ENCODE measurements at places on chromosomes 11 and 22. TPM values are rescaled to one million over a fixed set of nuclear protein-coding genes. Genes with fewer than 3 reads are reported as not detected.

The DERL3 gene
- total RNA-seq, result not detected

The LGALS12 gene
- 8.2 TPM for total RNA-seq

The RBMXL2 gene
- not detected for total RNA-seq

The SMIM35 gene
- not detected for total RNA-seq

The CARD18 gene
- total RNA-seq, result not detected

The ANO1 gene
- total RNA-seq, result 0.19 TPM

The TRIM6 gene
- total RNA-seq, result 1.1 TPM

The ABCC8 gene
- total RNA-seq, result not detected

Data from cardiac ventricle fibroblast (primary cell).